ENCODE measurements at places on chromosomes 3 and 15. TPM values are rescaled to one million over a fixed set of nuclear protein-coding genes. Genes with fewer than 3 reads are reported as not detected.

DNA sequence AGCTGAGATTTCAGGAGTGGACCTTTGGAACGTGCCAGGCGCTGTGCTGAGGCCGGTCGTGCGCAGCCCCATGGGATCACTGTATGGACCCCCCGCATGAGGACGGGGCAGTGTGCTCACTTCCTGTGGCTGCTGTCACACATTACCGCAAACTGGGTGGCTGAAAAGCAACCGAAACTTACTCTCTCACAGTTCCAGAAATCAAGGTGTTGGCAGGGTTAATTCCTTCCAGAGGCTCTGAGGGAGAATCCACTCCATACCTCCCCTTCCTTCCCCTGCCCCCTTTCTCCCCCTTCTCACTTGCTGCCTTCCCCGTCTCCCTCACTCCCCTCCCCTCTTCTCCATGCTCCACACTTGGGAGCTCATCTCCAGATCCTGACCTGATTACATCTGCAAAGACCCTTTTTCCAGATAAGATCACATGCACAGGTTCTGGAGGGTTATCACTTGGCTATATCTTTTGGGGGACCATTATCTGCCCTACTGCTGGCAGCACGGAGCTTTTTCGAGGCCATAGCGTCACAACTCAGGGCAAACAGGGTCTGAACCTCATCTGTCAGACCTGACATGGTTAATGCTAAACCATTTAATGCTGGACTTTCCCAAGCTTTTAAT lies 41.2 kb downstream of the KLF13 start:
- H3K4me1 ChIP-seq, result peaks cover 90% of the 10 kb centered on the region
- peak overlapping the region; percentile 96 for H3K27ac ChIP-seq
- no peak overlapping the region for H3K4me3 ChIP-seq

- H3K36me3 ChIP-seq, result no peaks in the 10 kb centered on the region
- no peaks in the 10 kb centered on the region for H3K27me3 ChIP-seq
- no peak for DNase-seq
- H3K4me1 ChIP-seq, result no peaks in the 10 kb centered on the region
These were observed 161.1 kb downstream of the CACNA2D3 start for GRCh38 chr3:54283470-54283869.

DNA sequence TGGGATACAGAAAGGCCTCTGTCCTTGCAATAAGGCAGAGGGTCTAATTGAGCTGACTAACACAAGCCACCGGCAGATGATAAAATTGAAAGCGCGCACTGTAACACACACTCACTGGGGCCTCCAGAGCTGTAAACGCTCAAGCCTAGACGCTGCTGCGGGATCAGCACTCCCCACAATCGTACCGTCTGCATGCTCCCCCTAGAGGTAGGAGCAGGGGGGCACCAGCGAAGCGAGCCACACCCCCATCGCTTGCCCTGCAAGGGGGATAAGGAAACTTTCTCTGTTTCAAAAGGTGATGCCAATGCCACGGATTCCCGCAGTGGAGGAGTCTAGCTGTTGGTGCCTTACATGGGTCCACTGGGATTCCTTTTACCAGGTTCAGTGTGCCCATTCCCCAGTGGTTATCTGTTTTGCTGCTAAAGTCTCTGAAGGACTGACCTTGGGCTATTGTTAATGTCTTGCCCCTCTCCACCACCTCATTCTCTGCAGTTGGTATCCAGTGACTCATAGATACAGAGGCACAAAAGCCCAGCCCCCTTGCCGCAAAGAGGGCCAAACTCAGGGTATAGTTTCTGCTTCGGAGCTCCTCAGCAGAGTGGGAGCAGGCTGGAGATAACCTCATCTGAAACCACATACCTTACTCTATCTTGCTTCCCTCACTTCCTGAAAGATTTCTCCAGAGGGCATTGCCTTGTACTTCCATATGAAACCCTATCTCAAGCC lies 139.3 kb upstream of the KBTBD8 start:
- H3K4me1 ChIP-seq, result no peaks in the 10 kb centered on the region
- H3K27me3 ChIP-seq, result no peaks in the 10 kb centered on the region
- no peaks in the 10 kb centered on the region for H3K36me3 ChIP-seq

GRCh38 chr3:126320517-126321293 lies 36.5 kb downstream of the KLF15 start:
- DNase-seq, result no peak
- H3K4me3 ChIP-seq, result no peak overlapping the region

GRCh38 chr15:93929375-93930094 lies 301.8 kb upstream of the MCTP2 start:
- H3K4me3 ChIP-seq, result no peak overlapping the region
- H3K27me3 ChIP-seq, result no peaks in the 10 kb centered on the region
- H3K27ac ChIP-seq, result no peak overlapping the region

DNA sequence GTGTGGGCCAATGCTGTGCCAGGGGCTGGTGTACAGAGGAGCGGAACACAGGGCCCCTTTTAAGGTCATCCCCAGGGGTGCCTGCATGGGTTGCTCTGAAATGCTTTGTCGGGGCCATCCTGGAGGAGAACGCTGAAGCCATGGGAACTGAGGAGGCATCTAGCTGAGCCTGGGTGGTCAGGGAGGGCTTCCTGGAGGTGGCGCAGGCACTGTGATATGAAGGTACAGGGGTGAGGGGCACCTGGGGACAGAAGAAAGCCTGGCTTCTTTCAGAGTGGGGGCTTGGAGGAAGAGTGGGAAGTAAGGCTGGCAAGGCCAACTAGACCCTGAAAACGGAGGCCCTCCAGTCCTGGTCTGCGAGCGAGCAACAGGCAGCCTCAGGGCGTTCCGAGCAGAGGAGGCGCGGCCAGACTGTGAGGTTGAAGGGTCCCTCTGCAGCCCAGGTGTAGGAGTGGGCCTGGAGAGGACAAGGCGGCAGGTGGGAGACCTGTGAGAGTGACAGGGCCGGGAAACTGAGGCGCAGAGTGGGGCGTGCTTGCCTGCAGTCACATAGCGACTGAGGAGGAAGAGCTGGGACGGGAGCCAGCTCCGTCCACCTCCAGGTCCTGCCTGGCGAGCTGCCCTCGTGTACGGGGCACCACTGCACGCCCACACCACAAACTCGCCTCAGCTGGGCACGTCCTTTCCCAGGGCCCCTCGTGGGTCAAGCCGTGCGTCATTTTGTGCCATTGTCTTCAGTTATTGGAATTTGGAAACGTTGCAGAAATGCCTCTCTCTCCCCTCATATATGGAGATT lies 4.1 kb downstream of the FBLN2 start:
- no peak overlapping the region for H3K4me3 ChIP-seq
- no peaks in the 10 kb centered on the region for H3K36me3 ChIP-seq
- no peaks in the 10 kb centered on the region for H3K4me1 ChIP-seq
- no peak overlapping the region for H3K27ac ChIP-seq
- H3K27me3 ChIP-seq, result no peaks in the 10 kb centered on the region

DNA sequence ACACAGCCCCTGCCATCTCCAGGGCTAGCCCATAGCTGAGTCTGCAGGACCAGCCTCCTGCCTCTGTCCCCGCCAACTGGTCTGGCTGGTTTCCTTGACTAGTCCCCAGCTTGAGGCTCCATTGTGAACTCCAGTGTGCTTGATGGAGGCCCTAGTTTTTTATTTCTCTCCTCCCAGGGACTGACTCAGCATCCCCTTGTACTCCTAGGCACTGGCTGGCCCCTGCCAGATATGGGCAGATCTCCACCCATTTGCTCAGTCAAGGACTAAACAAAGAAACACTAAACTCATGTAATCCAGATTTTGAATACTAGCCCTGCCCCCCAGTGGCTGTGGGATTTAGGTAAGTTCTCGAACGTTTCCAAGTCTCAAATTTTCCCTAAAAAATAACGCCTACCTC lies 415.4 kb upstream of the RORA start:
- no peaks in the 10 kb centered on the region for H3K27me3 ChIP-seq
- H3K27ac ChIP-seq, result no peak overlapping the region
- H3K4me1 ChIP-seq, result peaks cover 6% of the 10 kb centered on the region
- no peak for DNase-seq

GRCh38 chr3:27127195-27127594 lies 242.0 kb downstream of the NEK10 start:
- H3K36me3 ChIP-seq, result no peaks in the 10 kb centered on the region
- no peak overlapping the region for H3K4me3 ChIP-seq
- H3K4me1 ChIP-seq, result no peaks in the 10 kb centered on the region

RAB8B gene
- total RNA-seq, result 17.6 TPM

CFAP100 gene
- total RNA-seq, result not detected

SCAP gene
- 102 TPM for total RNA-seq

Data from thyroid gland (tissue), 4 donors.